ENCODE measurements at places on chromosomes 2 and 18. TPM values are rescaled to one million over a fixed set of nuclear protein-coding genes. Genes with fewer than 3 reads are reported as not detected.

The TMEM18 gene
- 17.7 TPM for total RNA-seq

The DUSP19 gene
- total RNA-seq: 5.1 TPM

The MOCOS gene
- total RNA-seq: 9.0 TPM

The EFHD1 gene
- not detected for total RNA-seq

The ARHGAP15 gene
- not detected for total RNA-seq

The NEU2 gene
- not detected for total RNA-seq

The TMEM198 gene
- total RNA-seq: 0.77 TPM

The EPAS1 gene
- 120 TPM for total RNA-seq

The SMIM21 gene
- not detected for total RNA-seq

The CYP26B1 gene
- total RNA-seq: 0.51 TPM

The DGKD gene
- total RNA-seq: 9.9 TPM

The RFX8 gene
- total RNA-seq: 2.6 TPM

The AGAP1 gene
- total RNA-seq: 10.6 TPM

The UPP2 gene
- total RNA-seq: not detected

The LPIN1 gene
- 149 TPM for total RNA-seq

The TMEM182 gene
- 3.9 TPM for total RNA-seq

The NPPC gene
- total RNA-seq: not detected

The LDLRAD4 gene
- total RNA-seq: not detected

The CHST9 gene
- not detected for total RNA-seq

The SETBP1 gene
- total RNA-seq: 4.9 TPM

The DSC1 gene
- not detected for total RNA-seq

The MALL gene
- 3.1 TPM for total RNA-seq

The FECH gene
- total RNA-seq: 17.7 TPM

The LRP2 gene
- total RNA-seq: under 0.01 TPM

The FABP1 gene
- total RNA-seq: not detected
